ENCODE measurements at places on chromosomes 6 and 20. TPM values are rescaled to one million over a fixed set of nuclear protein-coding genes. Genes with fewer than 3 reads are reported as not detected.

The TDRD6 gene
- not detected for polyA plus RNA-seq

The ME1 gene
- polyA plus RNA-seq = 29.3 TPM

- DNase-seq = no peak
Measured at GRCh38 chr6:129663531-129663930, 46.4 kb downstream of the ARHGAP18 start.

DNA sequence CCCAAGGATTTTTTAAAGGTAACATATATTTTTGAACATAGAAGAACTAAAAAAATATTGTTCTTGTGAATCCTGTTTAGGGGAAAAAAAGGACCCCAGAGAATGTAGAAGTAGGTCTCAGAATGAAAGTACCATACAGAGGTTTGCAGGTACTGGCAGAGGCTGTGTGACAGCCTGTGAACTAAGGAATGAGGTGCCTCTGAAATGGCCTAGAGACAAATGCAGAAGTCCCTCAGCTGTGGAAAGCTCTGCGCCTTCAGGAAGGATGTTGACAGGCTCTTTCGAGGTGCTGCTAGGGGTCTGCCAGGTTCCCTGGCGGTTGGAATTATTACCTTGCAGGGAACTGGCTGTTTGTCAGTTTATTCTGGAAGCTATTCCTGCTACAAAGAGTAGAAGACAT lies 8.6 kb upstream of the TUBB2B start:
- no peak for DNase-seq

DNA sequence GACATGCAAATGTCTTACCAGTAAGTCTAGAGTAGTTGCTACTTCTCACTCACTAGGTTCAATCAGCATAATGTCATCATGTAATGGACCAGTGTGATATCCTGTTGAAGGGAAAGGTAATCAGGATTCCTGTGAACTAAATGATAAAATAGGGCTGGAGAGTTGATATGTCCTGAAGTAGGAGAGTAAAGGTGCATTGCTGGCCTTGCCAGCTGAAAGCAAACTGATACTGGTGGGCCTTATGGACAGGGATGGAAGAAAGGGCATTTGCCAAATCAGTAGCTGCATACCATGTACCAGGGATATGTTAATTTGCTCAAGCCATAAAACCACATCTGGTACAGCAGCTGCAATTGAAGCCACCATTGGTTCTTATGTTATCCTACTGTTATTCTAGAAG lies 37.5 kb upstream of the IYD start:
- no peak for DNase-seq

All from AG04450 (cell line).